Urinary bladder (tissue), 4 donors: ENCODE measurements at places on chromosomes 6 and 20. TPM values are rescaled to one million over a fixed set of nuclear protein-coding genes. Genes with fewer than 3 reads are reported as not detected.

The CYP24A1 gene
- 2.2 TPM for polyA plus RNA-seq

The ASIP gene
- 0.80 TPM for polyA plus RNA-seq

DNA sequence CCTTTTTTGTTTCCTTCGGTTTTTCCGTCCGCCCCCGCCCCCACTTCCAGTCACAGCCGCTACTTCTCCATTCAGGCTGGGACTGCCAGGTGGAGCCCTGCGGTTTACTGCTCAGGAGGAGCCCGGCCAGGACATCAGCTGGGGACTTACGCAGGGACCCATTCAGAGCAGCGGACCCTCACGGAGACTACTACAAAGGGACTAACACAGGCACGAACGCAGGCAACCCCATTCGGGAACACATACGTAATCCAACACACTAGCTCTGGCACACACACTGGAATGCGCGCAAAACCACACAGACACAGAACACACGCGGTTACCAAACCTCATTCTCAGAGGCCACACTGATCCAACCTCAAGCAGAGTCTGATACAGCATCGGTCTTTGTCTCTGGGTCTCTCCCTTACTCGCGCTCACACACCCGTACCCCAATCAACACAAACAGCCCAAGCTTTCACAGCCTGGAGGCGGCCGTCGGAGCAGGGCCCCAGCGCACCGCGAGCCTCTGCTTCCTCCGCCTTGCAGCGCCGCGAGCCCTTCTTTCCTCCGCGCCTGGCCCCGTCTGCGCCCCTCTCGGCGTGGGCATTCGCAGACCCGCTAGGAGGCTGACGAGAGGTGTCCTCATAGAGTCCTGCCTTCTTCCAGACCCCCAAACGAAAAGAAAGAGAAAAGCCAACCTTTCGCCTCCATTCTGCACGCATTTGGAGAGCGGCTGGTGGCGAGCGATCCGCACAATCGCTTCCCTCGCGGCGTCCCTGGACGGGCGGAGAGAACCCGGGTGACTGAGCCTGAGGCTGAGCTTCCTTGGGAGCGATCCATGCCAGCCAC lies 1.1 kb upstream of the SLC32A1 start:
- DNase-seq, result no peak

- DNase-seq, result no peak
Measured at GRCh38 chr20:38194971-38195504, 30.0 kb upstream of the TGM2 start.

GRCh38 chr6:3887150-3887700 lies 38.1 kb downstream of the FAM50B start:
- no peak for DNase-seq
